ENCODE measurements at places on chromosomes 7 and 10. TPM values are rescaled to one million over a fixed set of nuclear protein-coding genes. Genes with fewer than 3 reads are reported as not detected.
A peak's percentile ranks its signal among the peaks of the same experiment; 100 is the strongest.

DNA sequence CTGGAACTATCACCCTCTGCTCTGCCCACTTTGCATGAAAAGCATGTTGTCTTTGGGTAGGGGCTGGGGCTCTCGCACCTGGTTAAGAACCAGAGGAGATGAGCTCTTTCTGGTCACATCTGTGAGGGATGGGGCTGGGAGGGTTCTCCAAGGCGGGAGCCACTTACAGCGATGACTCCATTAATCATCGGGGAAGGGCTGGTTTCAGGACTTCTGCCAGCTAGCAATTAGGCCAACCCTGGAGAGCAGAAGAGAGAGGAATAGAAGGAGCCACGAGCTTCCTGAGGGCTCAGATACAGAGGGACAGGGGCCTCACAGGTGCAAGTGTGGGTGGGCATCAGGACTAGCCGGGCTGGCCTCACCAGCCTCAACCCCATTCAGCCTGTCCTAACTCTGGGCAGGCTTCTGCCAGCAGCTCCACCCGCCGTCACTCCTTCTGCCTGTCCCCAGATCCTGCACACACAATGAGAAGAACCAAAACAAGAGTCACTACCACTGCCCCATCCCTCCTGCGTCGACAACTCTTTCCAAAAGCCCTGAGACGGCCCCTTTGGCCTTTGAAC lies 8.4 kb downstream of the AQP1 start:
- peak; percentile 16 for DNase-seq

TUBAL3 gene
- not detected for total RNA-seq

PLAC9 gene
- 39.9 TPM for total RNA-seq

DNA sequence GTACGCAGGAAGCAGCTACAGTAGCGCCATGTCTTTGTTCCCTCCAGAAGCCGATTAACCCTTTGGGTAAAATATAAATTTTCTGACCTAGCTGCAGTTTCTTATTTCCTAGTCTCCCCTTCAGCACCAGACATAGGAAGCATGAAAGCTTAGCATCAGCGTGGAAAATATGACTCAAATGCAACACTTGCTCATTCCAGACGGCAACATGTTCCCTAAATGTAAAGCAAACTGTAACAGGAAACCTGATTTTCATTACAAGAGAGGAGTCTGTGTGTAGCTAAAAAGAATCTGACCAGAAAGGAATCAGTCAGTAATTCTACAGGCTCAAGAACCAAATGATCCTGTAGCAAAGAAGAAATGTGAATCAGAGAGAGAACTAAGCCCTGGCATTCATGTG lies 219.2 kb downstream of the C7orf25 start:
- DNase-seq: no peak

- no peak for DNase-seq
Measured at GRCh38 chr7:55063633-55064032, 44.8 kb downstream of the EGFR start.
